ENCODE measurements at places on chromosomes 16 and 17.

- DNase-seq: no peak
These were observed 32.9 kb downstream of the KSR1 start for GRCh38 chr17:27489045-27489715.

DNA sequence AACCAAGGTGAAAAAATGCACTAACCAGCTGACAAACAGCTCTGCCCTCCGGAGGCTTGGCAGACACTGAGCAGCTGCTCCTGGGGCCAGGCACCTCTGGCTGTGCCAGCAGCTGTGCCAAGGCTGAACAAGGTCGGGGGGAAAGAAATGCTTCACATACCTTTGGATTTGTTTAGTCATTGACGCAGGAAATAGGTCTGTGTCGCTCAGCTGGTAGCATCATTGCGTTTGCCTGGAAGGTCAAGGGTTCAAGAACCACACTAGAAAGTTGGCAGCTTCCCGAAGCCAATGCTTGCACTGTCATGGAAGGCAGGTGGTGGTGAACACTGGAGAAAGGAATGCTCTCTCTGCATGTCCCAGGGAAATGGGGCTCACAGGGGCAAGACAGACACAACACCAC is 63.5 kb downstream of the PCTP start:
- no peak for DNase-seq

DNA sequence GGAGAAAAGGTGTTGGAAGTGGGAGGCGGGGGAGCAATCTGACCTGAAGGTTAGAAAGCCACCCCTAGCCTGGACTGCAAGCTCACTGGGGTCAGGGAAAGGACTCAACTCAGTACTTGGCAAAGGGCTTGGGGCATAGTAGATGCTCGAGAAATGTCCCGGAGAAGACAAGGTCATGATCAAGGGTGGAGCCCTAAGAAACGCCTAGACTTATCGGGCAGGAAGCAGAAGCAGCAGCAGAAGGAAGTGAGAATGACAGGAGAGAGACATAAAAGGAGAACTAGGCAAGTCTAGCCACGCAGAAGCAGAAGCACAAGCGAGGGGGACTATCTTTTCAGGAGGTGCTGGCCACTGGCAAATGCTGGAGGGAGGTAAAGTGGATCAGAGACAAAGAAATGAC is 10.2 kb downstream of the COTL1 start:
- DNase-seq: no peak

DNA sequence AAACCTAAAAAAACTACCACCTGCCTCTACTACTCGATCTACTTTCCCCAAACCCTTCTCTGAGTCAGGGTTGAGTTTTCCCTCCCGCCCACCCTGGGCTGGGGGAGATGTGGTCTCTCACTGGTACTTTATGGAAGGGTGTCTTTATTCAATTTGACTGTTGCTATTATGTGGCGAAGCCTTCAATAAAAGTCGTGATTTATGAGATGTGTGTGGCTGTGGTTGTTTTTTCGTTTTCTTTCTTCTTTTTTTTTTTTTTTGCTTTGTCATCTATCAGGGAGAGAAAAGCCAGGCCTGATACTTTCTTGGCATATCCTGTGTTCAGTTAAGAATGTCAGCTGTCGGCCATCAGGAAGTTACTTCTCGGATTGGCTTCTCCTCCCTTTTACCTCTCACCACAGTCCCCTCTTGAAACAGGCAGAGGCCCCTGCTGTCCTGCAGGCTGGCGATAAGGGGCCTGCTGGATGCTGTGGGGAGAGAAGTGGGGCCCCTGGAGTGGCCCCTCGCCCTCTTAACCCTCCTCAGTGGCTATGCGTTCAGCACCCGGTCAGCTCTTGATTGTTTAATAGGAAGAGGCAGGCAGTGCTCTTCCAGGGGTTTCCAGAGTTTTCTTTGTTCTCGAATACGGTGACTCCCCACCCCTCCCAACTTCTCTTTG is 123.0 kb downstream of the MSI2 start:
- DNase-seq: no peak

GRCh38 chr17:50090971-50091917 is 3.9 kb upstream of the PDK2 start:
- no peak for DNase-seq

- no peak for DNase-seq
These were observed 48.3 kb downstream of the WDR45B start for GRCh38 chr17:82599674-82600661.

- DNase-seq: no peak
These were observed 45.4 kb downstream of the C16orf78 start for GRCh38 chr16:49419006-49419405.

- no peak for DNase-seq
These were observed 26.0 kb downstream of the TK2 start for GRCh38 chr16:66523861-66524354.

DNA sequence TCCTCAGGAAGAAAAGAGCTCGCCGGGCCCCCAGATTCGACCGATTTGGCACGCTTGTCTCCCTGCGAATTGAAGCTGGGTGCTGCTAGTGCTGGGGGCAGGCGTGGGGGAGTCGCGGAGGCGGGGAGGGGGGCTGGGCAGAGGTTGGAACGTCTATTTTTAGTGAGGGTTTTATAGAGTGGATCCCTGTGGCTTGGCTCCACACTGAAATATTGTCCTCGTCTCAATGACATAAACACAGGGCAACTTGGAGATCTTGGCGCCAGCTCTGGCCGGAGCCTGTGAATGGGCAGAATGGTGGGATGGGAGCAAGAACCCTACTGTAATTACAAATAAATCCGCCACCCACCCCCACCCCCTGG is 15.7 kb upstream of the NOG start:
- no peak for DNase-seq

DNA sequence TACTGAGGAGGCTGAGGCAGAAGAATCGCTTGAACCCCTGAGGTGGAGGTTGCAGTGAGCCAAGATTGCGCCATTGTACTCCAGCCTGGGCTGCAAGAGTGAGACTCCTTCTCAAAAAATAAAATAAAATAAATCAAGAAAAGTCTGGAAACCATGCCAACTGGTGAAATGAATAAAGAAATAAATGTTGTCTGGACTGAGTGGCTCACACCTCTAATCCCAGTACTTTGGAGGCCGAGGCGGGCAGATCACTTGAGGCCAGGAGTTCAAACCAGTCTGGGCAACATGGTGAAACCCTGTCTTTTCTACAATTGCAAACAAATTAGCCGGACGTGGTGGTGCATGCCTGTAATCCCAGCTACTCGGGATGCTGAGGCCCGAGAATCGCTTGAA is 744 bp upstream of the LRRC37A3 start:
- no peak for DNase-seq
